ENCODE measurements at places on chromosomes 3 and 15.

- H3K4me1 ChIP-seq = peaks cover 26% of the 10 kb centered on the region
- no peak for DNase-seq
- H3K27me3 ChIP-seq = no peaks in the 10 kb centered on the region
- H3K4me3 ChIP-seq = no peak overlapping the region
- no peak overlapping the region for H3K27ac ChIP-seq
Measured at GRCh38 chr3:24485511-24485910, 9.1 kb downstream of the THRB start.

- H3K36me3 ChIP-seq = no peaks in the 10 kb centered on the region
- H3K4me3 ChIP-seq = no peak overlapping the region
- H3K27ac ChIP-seq = peak overlapping the region; percentile 60
- DNase-seq = no peak
- H3K4me1 ChIP-seq = peaks cover 9% of the 10 kb centered on the region
Measured at GRCh38 chr3:194089357-194090177, 46.4 kb upstream of the HES1 start.

- H3K27ac ChIP-seq = no peak overlapping the region
- no peaks in the 10 kb centered on the region for H3K27me3 ChIP-seq
- H3K4me1 ChIP-seq = no peaks in the 10 kb centered on the region
- no peak overlapping the region for H3K4me3 ChIP-seq
Measured at GRCh38 chr3:79983118-79983517, 215.3 kb upstream of the ROBO1 start.

GRCh38 chr3:43389388-43390254 lies 103.3 kb downstream of the SNRK start:
- DNase-seq = peak; percentile 71
- H3K4me1 ChIP-seq = peaks cover 15% of the 10 kb centered on the region
- H3K27me3 ChIP-seq = no peaks in the 10 kb centered on the region

DNA sequence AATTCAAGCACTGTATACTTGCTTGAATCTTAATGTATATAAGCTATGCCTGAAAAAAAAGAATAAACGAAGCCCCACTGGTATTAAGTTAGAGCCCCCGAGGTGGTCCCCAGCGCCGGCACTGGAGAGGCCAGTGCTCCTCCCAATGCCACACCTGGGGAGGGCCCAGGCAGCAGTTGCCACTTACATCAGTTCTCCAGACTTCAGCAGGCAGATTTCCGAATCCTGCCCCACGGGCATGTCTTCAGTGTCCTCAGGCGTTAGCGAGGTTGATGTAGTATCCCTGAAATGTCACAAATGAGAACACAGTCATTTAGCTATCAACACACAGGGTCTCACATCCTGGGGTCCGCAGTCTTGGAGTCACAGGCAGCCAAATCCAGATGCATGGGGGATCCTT lies 7.0 kb upstream of the CXCR6 start:
- no peak overlapping the region for H3K27ac ChIP-seq
- peaks cover 20% of the 10 kb centered on the region for H3K36me3 ChIP-seq
- no peaks in the 10 kb centered on the region for H3K27me3 ChIP-seq
- no peak for DNase-seq
